ENCODE measurements at places on chromosomes 3 and 15.
A peak's percentile ranks its signal among the peaks of the same experiment; 100 is the strongest.

DNA sequence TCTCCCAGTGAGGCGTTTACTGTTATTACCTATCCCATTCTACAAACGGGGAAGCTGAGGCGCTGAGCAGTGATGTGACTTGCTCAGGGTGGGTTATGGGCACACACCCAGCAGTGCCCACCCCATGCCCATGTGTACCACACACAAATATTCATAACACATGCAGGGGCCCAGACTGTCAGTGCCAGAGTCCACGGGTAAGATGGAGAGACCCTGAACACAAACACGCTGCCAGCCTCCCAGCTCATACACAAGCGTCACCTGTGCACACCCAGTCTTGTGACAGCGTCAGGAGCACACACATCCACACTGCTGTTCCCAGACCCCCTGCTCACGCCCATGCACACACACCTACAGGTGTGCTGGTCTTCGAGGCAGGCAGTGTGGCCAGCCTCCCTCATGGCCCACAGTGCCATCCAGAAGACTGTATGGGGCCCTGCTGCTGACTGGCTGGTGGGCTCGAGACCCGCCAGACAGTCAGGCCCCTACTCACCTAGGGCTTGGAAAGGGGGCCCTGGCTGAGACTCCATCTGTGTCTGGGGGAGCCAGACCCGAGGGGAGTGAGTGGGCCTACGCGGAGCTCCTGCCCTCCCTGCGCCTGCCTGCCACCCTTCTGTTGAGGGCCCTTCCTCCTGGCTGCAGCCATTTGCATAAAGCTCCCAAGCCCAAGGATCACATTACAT is 39.4 kb downstream of the DNAJB8 start:
- no peak for DNase-seq

- no peak for DNase-seq
Observed at GRCh38 chr3:9298236-9298635, 48.8 kb upstream of the SRGAP3 start.

DNA sequence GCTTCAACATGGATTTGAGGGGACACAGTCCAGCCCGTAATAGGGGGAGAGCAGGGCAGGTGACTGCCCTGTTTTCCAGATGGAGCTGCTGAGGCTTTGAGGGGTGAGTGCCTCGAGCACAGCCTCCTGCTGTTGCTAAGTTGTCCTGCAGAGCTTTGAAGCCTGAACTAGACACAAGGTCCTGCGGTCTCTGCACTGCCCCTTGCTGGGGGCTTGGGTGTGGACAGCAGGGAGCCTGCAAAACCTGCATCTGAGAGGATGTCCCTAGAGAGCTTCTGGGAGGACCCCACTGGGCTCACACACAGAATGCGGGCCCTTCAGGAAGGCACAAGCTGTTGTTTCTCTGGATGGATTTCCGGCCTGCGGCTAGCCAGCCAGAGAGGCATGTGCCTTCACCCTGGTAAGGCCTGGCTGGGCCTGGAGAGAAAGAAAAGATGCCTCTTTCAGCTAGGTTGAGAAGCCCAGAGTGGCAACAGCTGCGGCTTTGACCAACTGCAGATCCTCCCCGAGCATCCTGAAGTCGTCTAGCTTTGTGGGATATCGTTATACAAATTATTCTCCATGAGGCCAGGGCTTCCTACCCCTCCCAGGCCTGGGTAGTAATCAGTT is 226.2 kb downstream of the SLCO3A1 start:
- DNase-seq = no peak

DNA sequence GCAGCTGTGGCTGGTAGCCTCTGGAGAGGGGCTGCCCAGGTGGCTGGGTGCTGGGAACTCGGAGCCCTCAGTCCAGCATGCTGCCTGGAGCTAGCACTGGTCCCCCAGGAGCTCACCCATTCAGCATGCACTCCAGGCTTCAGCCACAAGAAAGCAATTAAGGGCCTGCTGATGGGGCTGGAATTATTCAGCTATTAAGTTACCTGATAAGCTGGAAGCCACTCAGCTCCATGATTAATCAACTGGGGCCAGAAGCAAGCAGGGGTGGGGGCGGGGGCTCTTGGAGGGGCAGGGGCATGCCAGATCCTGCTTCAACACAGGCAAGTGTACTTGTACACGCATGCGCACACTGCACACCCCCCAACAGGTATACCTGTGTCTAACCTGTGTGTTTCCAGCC is 22.1 kb upstream of the TMEM115 start:
- no peak for DNase-seq

- no peak for DNase-seq
Observed at GRCh38 chr3:152360302-152360701, 91.6 kb downstream of the MBNL1 start.

DNA sequence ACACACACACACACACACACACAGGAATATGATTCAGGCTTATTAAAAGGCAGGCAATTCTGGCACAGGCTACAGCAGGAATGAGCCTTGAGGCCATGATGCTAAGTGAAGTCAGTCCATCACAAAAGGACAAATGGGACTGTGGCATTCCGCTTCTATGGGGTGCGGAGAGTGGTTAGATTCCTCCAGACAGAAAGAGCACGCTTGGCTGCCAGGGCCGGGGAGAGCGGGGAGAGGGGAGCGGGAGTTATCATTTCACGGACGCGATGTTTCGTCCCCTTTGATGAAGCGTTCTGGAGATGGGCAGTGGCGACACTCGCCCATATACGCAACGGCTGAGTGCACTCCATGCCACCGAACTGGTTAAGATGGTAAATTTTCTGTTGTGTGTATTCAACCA is 58.5 kb upstream of the FAM174B start:
- peak; percentile 62 for DNase-seq

GRCh38 chr15:51380999-51381806 is 39.7 kb downstream of the GLDN start:
- DNase-seq = peak; percentile 82

DNA sequence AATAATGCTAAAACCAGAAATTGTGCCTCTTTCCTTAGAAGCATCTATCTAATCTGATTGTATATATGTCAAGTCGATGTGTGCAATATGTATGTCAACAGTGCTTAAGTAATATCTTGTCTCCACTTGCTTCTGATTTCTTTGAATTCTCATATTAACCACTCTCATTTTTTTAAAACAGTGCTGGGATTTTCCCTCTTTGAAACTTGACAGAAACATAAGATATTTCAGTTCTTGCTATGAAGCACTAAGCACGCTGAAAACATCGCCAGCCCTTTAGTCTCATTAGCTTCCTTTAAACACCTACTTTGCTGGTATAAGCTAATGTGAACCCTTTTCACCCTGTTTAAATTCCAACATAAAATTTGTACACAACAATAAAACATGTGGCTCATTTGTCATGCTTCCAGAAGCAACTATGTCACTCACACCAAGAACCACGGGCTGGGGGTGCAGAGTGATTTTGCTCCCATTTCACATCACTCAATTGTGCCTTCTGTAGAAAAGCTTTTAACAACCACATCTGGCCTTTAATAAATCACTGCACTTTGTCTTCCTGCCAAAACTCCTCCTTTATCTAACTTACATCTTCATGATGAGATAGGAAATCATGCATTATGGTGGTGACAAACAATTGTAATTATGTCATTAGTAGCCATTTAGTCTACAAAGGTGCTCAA is 185.2 kb downstream of the FOXP1 start:
- no peak for DNase-seq

- no peak for DNase-seq
Observed at GRCh38 chr3:33886015-33886414, 87.6 kb downstream of the PDCD6IP start.

GRCh38 chr3:94028093-94028837 is at the start of gene STX19:
TSS of gene STX19 (minus strand) at chr3:94028597. CDS start at chr3:94015269, 13,328 bp downstream.
- DNase-seq = peak; percentile 89

DNA sequence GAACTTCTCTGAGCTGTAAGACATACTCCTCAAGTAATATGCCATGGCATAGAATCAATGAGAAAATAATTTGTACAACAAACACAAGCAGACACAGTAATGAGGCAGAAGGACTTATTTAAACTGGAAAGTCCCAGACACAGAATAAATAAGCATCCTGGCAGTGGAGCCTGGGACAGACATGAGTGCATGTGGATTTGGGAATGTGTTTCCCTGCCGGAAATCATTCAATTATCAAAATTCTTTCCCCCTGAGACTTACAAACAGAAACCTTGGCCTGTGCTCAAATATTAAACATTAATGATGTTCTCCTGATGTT is 520.1 kb downstream of the ROBO1 start:
- DNase-seq = no peak

DNA sequence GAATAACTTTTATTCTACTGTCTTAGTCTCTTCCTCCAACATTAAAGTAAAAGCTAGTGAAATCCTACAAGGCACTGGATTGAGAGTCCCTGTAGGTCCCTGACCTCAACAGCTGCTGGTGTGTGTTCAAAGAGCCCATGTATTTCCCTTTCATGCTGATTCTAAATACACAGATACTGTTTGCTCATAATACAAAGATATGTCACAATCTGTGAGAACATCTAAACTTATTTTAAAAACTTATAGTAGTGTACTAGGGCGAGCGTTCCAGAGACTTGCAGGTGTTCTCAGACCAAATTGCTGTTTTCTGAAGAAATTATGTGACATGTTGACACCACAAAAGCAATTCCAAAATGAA is 145.9 kb upstream of the LIPC start:
- DNase-seq = no peak

- peak; percentile 47 for DNase-seq
Observed at GRCh38 chr15:63945007-63945788, 101.1 kb downstream of the DAPK2 start.

- DNase-seq = no peak
Observed at GRCh38 chr3:33392703-33393125, 47.5 kb downstream of the UBP1 start.

DNA sequence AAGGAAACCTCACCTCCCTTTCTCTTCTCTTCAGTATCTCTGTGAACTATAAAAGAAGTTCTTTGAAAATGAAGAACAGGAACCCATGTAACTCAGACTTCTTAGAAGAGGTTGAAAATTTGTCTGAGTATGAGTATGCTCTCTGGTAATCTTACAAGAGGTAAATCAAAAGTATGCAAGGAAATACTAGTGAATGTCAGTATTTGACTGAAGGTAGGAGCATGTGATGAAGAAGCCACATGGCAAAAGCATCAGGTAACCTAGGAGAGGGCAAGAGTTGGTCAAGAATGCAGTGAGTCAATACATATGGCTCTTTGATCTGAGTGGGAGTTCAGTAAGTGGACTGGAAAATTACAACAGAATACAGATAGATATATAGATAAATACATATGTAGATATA is 133.0 kb upstream of the NECTIN3 start:
- no peak for DNase-seq

- DNase-seq = no peak
Observed at GRCh38 chr15:29162411-29162810, 107.2 kb downstream of the NSMCE3 start.

- DNase-seq = no peak
Observed at GRCh38 chr3:35292568-35292967, 346.8 kb upstream of the ARPP21 start.

- peak; percentile 100 for DNase-seq
Observed at GRCh38 chr3:181711325-181712135, at the start of gene SOX2. TSS of gene SOX2 (plus strand) at chr3:181711925. CDS start at chr3:181712361, 436 bp downstream.

DNA sequence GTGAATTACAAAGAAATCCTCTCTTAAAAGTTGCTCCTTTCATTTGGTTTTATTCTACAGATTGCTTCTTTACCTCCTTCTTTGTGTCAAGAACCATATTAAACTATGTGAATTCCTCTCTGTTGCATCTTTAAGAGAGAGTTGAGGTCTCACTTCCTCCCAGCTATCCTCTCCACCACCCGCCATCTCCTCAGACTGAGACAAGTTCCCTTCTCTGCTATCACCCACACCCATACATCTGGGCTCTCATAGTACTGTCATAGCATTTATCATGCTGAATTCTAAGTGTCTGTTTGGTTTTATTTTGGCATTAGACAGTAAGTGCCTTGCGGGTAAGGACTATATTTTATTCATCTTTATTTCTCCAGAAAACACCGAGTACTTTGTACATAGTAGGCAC is 54.2 kb downstream of the B3GALNT1 start:
- DNase-seq = no peak

DNA sequence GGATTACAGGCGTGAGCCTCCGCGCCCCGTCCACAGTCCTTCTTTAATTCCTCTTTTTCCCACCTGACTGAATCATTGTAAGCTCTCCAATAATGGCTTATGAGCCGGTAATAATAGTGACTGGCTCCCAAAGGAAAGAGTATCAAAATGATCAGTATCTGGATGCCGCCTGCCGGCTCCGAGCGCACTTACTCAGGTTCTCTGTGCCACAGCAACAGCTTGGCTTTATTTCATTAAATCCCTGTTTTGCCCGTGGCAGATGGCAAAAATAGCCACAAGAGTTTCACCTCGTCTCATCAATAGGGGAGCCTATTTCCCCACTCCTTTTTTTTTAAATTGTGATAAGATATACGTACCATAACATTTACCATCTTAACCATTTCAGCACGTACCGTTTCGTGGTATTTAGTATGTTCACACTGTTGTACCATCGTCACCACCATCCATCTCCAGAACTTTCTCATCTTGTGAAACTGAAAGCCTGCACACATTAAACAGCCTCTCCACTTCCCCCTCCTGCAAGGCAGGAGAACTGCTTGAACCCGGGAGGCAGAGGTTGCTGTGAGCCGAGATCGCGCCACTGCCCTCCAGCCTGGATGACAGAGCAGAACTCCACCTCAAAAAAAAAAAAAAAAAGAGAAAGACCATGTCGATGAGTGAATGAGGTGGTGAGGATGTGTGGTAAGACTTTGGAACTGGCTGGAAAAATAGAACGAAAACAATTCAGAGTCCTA is 80.7 kb upstream of the DLG1 start:
- no peak for DNase-seq

- DNase-seq = no peak
Observed at GRCh38 chr15:64455961-64456371, 4.4 kb upstream of the ZNF609 start.

GRCh38 chr15:36358523-36358922 is 220.9 kb upstream of the CDIN1 start:
- no peak for DNase-seq

DNA sequence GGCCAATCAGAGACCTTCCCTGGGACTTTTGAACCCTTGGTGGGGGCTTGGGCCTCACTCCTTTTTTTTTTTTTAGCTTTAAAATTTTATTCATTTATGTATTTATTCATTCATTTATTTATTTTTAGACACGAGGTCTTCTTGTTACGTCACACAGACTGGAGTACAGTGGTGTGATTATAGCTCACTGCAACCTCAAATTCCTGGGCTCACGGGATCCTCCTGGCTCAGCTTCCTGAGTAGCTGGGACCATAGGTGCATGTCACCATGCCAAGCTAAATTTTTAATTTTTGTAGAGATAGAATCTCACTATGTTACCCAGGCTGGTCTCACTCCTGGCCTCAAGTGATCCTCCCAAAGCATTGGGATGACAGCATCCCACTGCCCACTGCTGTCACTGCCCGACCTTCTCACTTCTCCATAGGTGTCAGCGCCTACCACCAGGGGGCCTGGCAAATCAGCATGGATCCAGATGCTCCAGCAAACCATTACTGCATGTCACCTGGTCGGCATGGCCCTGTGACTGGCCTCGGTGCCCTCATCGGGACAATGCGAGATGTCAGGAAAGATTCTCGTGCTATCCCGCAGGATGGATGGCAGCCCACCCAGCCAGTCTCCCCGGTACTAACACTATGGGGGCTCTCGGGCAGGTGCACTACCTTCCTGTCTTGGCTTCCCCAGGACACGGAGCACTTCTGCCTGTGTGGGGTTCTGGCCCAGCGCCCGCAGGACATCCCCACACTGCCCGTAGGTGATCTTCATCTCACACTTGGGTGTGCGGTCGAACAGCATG is 3.0 kb downstream of the MYL3 start:
- DNase-seq = peak; percentile 44

GRCh38 chr15:36585774-36586173 is 6.3 kb downstream of the CDIN1 start:
- DNase-seq = peak; percentile 74
